GM18507 (cell line): ENCODE measurements at places on chromosomes 12 and 14.
A peak's percentile ranks its signal among the peaks of the same experiment; 100 is the strongest.

- no peak for DNase-seq
Measured at GRCh38 chr12:45166056-45166455, 49.8 kb upstream of the ANO6 start.

GRCh38 chr12:7542813-7543212 is 39.2 kb upstream of the CD163 start:
- no peak for DNase-seq

- no peak for DNase-seq
Measured at GRCh38 chr12:57142727-57143126, 4.7 kb downstream of the LRP1-AS start.

- DNase-seq: no peak
Measured at GRCh38 chr12:5094986-5095385, 51.3 kb downstream of the KCNA5 start.

DNA sequence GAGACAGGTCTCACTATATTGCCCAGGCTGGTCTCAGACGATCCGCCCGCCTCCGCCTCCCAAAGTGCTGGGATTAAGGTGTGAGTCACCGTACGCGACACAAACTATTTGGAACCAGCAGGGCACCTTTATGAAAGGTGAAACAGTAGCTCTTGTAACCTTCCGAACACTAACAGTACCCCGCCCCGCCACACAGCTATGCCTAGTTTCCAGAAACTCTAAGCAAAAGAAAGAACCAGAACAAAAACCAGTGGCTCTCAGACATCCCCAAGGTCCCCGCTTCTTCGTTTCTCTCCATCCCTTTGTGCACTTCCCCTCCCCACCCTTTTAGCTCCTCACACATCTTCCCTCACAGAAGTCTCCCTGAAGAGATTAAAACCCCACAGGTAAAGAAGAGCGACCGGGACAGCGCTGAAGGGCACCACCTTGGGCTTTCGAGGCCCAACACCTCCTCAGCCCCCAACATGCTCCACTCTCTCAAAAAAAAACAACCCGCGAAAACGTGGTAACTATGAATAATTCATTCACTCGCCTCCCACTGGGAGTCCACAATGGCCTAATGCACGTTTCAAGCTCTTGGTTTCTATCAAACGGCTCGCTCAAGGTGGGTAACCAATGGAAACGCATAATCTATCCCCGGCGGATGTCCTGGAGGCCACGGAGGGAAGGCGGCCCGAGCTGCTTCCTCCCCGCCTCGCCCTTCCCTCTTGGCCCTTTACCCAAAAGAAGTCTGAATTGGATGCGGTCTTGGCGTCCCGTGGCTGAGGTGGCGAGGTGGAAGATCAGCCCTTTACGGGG is 877 bp downstream of the BAG5 start:
- DNase-seq: peak; percentile 44

DNA sequence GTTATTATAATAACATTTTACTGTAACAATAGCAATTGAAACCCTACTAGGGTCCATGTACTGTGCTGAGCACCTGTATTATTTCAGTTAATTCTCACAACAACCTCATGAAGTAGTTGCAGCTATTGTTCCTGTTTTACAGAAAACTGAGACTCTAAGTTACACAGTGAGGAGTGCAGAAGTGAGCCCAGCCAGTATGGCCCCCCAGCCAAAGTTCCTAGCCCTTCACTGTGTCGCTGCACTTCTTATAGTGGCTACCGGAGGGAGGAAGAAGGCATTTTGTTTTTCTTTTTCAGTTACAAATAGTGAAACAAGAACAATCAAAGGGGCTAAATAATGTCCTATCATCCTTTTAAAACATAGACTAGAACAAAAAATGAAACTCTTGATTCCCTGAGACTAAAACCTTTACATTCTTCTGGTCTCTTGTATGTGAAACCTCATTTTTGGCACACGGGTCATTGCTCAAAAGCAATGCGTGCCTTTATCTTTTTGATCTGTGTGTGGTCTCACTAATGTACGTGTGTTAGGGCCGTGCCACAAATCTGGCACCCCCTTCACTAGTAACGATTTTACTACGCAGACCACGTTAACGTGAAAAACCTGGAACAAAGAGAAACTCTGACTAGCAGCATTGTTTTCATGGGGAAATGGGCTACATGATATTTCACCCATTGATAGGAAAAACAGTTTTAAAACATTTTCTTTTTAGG is 88.7 kb downstream of the LLPH start:
- DNase-seq: no peak

GRCh38 chr12:104761611-104762010 is 196.5 kb downstream of the SLC41A2 start:
- no peak for DNase-seq

DNA sequence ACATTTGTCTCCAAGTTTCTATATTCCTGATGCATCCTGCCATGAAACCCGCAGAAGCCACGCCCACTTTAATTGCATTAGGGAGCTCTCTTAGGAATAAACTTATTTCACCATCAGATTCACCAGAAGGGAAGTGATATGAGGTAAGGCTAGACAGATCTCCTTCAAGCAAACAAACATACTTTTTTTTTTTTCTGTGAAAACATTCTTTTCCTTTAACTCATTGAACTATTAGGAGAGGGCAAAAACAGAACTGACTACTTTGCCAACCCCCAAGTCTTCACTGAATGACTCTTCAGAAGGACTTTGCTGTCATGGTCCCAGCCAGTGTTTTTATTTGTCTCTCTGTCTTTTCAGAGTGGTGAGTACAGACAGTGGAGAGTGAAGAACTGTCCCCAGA is 48.4 kb downstream of the GTF2A1 start:
- no peak for DNase-seq

DNA sequence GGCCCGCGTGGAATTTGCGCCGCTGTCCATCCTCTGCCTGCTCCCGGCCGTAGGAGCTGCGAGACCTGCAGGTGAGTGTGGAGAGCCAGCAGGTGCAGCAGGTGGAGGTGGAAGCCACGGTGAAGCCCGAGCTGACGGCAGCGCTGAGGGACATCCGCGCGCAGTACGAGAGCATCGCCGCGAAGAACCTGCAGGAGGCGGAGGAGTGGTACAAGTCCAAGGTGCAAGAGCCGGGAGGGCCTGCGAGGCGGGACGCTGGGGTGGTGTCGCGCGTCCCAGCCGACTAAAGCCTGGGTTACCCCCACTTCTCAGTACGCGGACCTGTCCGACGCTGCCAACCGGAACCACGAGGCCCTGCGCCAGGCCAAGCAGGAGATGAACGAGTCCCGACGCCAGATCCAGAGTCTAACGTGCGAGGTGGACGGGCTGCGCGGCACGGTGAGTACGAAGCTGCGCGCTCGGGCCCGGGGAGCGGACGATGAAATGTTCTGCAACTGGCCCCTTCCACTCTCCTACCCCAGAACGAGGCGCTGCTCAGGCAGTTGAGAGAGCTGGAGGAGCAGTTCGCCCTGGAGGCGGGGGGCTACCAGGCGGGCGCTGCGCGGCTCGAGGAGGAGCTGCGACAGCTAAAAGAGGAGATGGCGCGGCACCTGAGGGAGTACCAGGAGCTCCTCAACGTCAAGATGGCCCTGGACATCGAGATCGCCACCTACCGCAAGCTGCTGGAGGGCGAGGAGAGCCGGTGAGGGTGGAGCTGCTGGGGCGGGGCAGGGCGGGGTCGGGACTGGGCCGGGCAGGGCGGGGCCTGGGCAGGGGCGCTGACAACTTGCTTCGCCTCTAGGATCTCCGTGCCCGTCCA is 2.1 kb downstream of the PRPH start:
- DNase-seq: no peak

GRCh38 chr12:851913-852312 is 97.6 kb downstream of the RAD52 start:
- DNase-seq: no peak

- no peak for DNase-seq
Measured at GRCh38 chr14:32826404-32827082, 112.1 kb upstream of the NPAS3 start.

GRCh38 chr14:87255058-87255457 is 737.9 kb downstream of the GALC start:
- DNase-seq: no peak

- no peak for DNase-seq
Measured at GRCh38 chr12:121802485-121802842, 1.3 kb upstream of the SETD1B start.

DNA sequence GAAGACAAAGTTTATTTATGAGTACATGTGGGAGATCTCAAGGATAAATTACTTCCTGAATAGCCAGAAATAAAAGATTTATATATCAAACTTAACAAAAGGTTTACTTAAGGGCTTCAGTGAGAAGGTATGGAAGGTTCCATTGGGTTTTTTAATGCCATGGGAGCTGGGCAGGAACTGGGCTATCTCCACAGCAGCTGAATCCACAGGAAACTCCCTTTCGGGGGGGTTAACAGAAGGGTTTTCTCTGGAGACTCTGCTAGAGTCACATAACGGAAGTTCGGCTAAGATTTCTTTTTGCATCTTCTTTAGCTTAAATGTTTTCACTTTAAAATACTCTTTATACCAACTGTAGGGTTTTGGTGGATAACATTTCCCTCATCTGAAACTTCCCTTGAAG is 113.5 kb downstream of the UNC79 start:
- DNase-seq: no peak

DNA sequence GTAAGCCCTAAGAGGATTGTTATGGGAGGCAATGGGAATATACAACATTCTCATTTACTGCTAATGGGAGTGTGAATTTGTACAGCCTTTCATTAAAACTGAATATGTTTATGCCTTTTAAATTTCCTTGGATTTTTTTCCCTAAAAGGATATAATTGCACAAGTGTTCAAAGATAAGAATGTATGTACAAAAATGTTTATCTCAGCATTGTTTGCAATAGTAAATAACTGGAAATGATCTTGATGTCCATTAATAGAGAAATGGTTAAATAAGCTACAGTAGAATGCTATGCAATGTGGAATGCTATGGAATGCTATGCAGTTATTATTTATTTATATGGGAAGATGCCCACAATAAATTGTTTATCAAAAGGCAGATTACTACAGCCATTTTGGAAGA is 62.5 kb upstream of the SLC38A2 start:
- DNase-seq: no peak

- DNase-seq: no peak
Measured at GRCh38 chr12:102757154-102757881, 159.7 kb downstream of the PAH start.

DNA sequence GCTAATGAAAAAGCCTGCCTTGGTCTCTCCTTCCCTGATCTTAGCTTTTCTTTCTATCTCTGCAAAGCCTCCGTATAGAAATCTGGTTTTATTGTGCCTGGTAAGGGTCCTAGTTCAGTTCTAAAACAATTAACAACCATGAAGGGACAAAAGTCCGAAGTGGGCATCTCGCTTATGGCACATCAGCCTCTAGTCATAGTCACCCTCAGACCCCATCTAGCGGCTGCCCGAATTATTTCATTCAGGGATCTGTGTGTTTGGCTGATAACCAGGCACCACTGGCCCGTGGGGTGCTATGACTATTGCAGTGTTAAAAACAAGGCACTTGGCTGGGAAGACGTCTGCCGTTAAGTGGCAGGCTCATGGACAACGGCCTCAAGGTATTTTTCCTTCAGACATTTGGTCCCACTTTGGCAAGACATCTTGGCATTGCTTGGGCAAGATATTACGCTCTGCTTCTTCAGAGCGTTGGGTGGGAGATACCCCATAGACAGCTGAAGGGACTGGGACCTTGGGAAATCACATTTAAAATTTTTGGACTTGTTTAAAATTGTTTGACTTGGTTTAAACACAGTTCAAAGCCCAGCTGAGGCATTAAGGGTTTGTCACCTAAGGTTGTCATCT is 87.1 kb downstream of the SINHCAF start:
- peak; percentile 43 for DNase-seq
